ENCODE measurements at places on chromosomes 3 and 15.
A peak's percentile ranks its signal among the peaks of the same experiment; 100 is the strongest.

DNA sequence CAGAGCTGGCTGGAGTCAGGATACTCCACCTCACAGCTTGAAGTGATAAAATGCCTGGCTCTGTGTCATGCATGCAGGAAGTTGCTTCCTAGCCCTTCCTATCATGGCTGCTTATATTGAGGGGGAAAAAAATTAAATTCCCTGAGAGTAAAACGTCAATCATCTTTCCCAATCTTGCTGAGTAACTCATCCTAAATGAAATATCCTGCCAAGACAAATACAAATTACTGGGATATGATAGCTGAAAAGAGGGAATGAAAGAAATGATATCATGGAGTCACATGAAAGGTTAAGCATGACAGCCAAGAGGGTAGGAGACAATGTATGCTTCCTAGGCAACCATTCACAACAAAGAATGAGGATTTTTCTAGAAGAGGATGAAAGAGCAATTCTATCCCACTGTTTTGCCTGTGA lies 110.6 kb downstream of the ABI3BP start:
- DNase-seq = no peak

DNA sequence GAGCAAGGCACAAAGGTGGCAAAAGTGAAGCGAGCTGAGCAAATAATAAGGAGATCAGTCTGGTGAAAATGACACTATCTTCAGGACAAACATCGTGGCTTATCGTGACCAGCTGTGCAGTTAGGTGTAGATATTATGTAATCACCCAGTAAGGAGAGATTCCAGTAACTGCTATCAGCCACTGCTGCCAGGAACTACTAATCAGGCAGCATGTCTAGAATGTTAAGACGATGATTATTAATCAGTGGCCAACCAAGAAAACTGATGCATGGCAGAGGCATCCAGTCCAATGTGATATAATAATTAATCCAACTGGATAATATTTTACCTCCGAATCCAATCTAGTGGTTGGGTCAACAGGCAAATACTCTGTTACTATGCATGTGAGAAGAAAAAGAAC lies 252.7 kb upstream of the ZPLD1 start:
- DNase-seq = no peak

- no peak for DNase-seq
Observed at GRCh38 chr3:177932346-177932745, 603.9 kb upstream of the KCNMB2 start.

DNA sequence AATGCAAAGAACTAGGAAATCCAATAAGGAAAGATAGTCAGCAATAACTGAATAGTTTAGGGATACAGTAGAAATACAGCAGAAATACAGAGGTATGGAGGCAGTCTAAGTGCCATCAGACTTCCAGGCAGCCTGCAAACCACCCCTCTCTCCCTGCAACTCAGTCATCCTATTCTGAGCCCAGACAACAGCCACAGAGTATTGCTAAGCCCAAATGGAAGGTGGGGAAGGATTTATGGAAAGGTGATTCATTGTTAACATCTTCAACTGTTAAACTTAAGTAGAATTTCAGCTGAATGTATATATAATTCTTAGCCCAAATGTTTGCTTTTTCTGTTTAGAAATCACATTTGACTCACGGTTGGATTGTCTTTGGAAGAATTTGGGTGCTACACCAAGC lies 300.4 kb downstream of the RBMS3 start:
- no peak for DNase-seq

DNA sequence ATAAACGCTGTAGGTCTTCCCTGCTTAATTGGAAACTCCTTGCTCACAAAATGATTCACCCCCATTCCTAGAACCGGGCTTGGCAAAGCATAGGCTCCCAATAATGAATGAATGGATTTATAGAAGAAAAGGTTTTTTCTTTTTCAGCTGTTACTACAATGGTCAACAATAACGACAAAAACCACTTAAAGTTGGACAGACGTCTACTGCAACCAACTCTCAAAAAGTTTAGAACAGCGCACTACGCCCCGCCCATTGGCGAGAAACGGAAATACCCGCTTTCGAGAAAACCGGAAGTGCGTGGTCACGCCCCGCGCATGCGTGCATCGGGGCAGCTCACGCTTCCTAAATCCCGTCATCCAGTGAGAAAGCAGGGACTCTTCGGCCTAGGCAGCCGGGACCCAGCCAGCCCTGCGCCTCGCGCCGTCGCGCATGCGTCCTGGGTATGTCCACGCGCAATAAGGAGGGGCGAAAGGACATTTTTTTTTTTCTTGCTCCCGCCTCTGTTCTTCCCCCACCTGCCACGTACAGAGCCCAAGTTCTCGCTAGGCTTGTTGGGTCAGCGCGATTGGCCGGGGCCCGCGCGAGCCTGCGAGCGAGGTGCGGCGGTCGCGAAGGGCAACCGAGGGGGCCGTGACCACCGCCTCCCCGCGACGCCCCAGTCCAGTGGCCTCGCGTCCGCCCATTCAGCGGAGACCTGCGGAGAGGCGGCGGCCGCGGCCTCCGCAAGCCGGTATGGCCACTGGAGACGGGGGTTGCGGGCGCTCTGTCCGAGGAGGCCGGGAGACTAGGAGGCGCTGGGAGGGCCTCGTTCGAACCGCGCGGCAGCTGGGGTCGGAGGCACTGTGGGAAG lies at the start of gene TFG:
Gene TFG (plus strand): TSS at position 506 of the 853 bp plus-strand sequence. CDS start 4,192 bp downstream, outside the sequence.
- DNase-seq = peak; percentile 99

DNA sequence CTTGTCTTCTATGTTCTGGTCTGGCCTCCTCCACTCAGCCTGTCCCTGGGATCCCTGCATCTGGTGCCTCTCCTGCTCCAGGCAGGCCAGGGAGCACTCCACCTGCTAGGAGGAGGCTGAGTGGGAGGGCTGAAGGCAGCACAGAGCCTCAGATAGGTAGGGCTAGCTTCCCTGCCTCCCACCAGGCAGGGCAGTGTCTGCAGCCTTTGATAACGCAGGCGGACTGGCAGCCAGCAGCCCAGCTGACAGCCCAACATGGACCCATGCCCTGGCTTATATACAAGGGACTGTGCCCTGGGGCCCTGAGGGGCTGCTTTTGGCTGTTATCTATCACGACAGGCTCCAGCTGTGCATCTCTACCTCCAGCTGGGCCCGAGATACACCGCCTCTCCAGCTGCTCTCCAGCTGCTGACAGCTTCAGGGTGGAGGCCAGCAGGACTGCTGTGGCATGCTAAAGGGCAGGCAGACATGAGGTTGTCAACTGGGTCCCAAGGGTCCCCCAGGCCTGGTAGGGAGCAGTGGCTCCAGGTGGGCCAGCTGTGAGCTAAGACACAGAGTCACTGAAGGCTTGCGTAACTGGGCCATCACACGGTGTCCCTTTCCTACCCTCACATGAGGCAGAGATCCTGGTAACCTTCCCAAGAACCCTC lies 5.2 kb upstream of the CLK3 start:
- DNase-seq = no peak

GRCh38 chr3:64397573-64397972 lies 172.3 kb upstream of the PRICKLE2 start:
- no peak for DNase-seq

- DNase-seq = no peak
Observed at GRCh38 chr3:143924522-143925285, 46.9 kb upstream of the DIPK2A start.

- DNase-seq = peak; percentile 33
Observed at GRCh38 chr3:141644931-141645330, 93.2 kb upstream of the RNF7 start.

- no peak for DNase-seq
Observed at GRCh38 chr3:171307046-171307585, 153.1 kb downstream of the TNIK start.

DNA sequence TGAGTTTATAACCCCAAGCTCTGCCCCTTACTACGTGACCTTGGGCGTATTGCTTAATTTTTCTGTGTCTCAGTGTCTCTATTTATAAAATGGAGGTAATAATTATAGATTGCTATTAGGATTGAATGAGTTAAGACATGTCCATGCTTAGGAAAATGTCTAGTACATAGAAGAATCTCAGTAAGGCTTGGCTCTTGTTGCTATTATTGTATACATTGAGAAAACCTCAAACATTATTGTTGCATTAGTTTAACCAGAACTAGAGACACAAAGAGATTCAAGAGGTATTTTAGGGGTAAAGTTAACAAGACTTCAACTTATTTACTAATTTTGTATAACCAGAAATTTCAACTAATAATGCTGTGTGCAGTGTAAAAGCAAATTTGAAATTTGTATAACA lies 66.7 kb downstream of the MEF2A start:
- DNase-seq = no peak

GRCh38 chr3:105459566-105460290 lies 93.0 kb downstream of the ALCAM start:
- DNase-seq = no peak

- no peak for DNase-seq
Observed at GRCh38 chr3:190996181-190996775, 133.8 kb upstream of the GMNC start.

- DNase-seq = no peak
Observed at GRCh38 chr3:47664519-47664918, 85.9 kb upstream of the CSPG5 start.

GRCh38 chr3:45123030-45123429 lies 23.1 kb downstream of the CDCP1 start:
- DNase-seq = peak; percentile 54

GRCh38 chr3:129592381-129593131 lies 13.9 kb downstream of the PLXND1 start:
- no peak for DNase-seq

GRCh38 chr3:80889535-80889934 lies 871.9 kb downstream of the GBE1 start:
- DNase-seq = no peak

DNA sequence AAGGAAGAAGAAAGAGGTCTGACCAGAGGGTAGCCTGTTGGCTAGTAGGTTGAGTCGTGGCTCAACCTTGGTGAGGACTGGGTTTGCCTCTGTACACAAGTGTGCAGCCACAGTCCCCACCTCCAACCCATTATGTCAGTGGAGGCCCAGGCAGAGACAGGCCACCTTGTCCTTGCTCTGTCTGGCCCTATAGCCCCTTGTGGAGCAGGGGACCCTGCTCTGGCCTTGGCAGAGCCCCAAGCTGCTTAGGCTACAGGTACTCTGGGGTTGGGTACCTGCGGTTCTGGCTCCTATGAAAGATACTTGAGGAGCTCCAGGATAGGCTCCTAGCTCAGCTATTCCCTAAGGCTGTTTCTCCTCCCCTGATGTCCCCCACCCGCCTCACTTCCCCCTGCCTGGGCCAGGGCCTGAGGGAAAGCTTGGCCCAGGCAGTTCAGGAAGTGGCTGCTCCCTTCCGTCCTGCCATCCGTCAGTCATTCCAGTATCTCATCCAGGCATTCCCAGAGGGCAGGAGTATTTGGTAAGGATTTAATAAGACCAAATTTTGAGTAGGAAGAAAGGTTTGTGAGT lies 44.0 kb downstream of the FGD5 start:
- DNase-seq = no peak

DNA sequence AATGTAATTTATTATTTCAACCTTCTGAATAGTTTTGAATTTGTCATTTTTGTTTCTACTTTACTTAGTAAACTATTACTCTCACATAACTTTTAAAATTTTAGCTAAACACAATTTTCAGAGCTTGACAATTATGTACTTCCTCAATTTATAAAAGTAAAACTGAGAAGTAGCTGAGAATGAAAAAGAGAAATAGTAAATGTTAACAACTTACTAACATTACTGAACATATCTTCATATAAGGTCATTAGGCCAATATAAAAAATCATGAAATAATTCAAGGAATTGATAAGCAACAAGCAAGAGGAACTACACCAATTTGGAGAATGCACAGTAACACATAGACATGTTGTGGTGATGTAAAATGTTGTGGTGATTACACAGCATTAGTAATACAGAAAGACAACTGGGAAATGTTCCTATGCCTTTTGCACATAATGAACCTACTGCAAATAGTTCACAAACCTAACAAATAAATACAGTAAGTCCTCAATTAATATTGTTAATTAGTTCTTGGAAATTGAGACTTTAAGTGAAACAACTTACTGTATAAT lies 137.9 kb downstream of the CBLB start:
- DNase-seq = no peak

- peak; percentile 88 for DNase-seq
Observed at GRCh38 chr15:50765195-50765967, at the start of gene SPPL2A. TSS of gene SPPL2A (minus strand) at chr15:50765706. CDS start at chr15:50765533, 173 bp downstream.

GRCh38 chr3:73094951-73095350 lies 33.5 kb downstream of the EBLN2 start:
- no peak for DNase-seq
